ENCODE measurements at places on chromosomes 5 and 9.
A peak's percentile ranks its signal among the peaks of the same experiment; 100 is the strongest.

DNA sequence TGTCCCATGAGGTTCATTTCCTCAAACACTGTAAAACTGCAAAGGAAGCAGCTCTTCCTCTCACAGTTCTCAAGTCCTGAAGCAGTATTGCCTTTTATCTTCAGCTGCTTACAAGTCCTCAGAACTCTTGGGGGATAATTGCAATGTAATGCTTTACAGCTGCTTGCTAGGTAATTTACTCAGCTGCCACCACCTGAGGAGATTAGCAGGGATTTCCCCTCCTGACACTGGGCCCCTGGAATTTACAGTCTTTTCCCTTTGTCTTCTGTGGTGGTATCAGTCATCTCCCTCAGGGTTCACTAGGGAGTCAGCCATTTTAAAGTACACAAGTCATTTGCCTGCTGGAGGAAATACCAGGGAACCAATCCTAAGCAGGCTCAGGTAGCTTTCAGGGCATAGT, 754.3 kb upstream of the GRAMD2B start:
- DNase-seq: no peak

GRCh38 chr9:113599646-113600022, 136.1 kb downstream of the RGS3 start:
- no peak for DNase-seq

GRCh38 chr9:68747043-68747533, 42.0 kb downstream of the PIP5K1B start:
- DNase-seq: no peak

DNA sequence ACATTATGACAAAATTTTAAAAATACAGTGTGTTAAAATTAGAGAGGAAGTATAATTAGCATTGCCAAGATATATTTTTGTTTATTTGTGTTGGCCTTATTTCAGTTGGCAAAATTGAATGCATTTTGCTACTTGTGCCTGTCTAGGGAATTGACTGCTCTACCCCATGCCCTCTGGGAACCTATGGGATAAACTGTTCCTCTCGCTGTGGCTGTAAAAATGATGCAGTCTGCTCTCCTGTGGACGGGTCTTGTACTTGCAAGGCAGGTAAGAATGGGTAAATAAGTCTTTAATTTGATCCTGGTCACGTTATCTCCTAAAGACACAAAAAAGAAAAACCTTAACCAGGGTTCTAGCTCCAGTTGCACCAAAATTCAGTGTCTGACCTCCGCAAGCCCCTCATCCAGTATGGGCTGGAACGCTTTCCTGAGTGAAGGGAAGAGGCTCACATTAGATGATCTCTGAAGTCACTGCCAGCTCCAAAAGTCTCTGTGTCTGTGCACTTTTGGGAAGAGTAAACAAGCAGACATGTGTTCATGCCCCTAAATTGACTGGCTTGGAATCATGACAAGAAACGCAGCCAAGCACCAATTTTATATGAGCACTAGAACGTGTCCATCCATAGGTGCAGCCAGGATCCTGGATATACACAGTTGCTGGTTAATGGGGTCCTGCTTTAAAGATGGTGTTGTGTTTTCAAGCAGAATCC, 98.3 kb upstream of the PRRC1 start:
- no peak for DNase-seq

- DNase-seq: no peak
Observed at GRCh38 chr9:98373609-98374008, 118.2 kb upstream of the TBC1D2 start.

GRCh38 chr9:132997591-132997990, 19.1 kb downstream of the GFI1B start:
- peak; percentile 9 for DNase-seq

- DNase-seq: peak; percentile 82
Observed at GRCh38 chr9:107283623-107284616, 841 bp downstream of the RAD23B start.

GRCh38 chr9:81237565-81238231, 451.6 kb downstream of the TLE1 start:
- DNase-seq: no peak

GRCh38 chr5:168961681-168962080, 339.3 kb downstream of the SLIT3 start:
- no peak for DNase-seq

- no peak for DNase-seq
Observed at GRCh38 chr5:37799865-37800421, 39.9 kb downstream of the GDNF start.

DNA sequence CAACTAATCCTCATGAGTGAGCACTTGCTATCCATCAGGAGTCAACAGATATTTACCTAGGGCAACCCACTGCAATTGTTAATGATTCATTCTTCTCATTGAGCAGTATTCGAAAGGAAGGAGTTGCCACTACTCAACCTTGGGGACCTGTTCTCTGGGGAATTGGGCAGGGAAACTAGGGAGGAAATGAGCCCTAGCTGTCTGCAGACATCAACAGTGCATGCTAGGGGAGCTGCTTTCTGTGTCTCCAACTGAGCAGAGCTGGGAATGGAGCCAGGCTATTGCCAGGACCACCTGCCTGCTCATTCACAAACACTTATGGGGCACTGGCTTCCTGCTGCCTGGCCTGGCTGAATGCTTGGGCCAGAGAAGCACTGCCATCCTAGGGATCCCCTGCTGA, 183.4 kb downstream of the TMEM38B start:
- no peak for DNase-seq

DNA sequence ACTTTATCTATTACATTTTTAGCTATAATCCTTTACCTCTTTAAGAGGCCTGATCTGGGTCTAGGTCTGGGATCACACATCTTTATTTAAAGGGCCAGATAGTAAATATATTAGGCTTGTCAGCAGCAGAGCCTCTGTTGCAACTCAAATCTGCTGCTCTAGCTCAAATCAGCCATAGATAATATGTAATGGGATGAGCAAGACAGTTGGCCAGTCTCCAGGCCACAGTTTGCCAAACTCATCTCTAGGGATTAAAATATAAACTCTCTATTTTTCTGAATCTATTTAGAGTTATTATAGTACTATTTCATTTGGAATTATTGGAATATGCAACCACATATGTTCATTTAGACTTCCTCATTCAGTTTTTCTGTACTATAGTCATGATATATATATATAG, 115.9 kb upstream of the MINAR2 start:
- no peak for DNase-seq

Data from HT-29 (cell line).